ENCODE measurements at places on chromosomes 11 and 22.

GRCh38 chr11:76750067-76750466 lies 33.1 kb upstream of the TSKU start:
- no peak for DNase-seq

DNA sequence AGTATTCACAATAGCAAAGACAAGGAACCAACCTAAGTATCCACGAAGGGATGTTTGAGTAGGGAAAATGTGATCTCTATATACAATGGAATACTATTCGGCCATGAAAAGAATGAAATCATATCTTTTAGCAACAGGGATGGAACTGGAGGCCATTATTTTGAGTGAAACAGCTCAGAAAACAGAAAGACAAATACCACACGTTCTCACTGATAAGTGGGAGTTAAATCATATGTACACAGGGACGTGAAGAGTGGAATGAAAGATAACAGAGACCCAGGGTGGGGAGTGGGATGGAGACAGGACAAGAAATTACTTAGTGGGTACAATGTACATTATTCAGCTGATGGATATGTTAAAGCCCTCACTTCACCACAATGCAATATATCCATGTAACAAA lies 1012.7 kb downstream of the TBC1D22A start:
- DNase-seq: no peak

- peak; percentile 34 for DNase-seq
Measured at GRCh38 chr22:38655519-38656255, 505 bp downstream of the FAM227A start.

GRCh38 chr11:128284634-128285033 lies 302.7 kb downstream of the ETS1 start:
- DNase-seq: no peak

GRCh38 chr11:79046366-79046765 lies 394.5 kb downstream of the TENM4 start:
- no peak for DNase-seq

DNA sequence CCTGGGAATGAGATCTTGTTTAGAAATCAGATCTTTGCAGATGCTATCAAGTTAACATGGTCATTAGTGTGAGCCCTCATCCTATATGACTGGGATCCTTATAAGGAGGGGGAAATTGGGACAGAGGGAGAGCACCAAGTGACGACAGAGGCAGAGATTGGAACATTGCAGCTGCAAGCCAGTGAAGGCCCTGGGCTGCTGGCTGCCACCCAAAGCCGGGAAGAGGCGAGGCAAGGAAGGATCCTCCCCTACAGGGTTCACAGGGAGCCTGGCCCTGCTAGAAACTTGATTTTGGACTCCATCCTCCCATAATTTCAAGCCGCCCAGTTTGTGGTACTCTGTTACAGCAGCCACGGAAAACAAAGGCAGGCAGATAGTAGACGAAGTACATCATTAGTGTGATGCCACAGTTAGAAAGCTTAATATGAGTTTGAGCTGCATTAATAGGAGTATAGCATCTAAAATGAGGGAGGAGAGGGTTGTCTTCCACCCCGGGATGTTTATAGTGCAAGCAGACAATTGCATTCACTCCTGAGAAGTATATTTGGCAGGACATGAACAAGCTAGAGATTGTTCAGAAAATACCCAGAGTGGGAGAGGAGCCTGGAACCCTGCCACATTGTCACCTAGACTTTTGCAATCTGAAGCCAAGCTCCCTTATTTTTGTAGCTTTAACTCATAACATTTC lies 56.8 kb upstream of the CLMP start:
- no peak for DNase-seq

GRCh38 chr22:37420686-37421467 lies 6.4 kb downstream of the ELFN2 start:
- no peak for DNase-seq

DNA sequence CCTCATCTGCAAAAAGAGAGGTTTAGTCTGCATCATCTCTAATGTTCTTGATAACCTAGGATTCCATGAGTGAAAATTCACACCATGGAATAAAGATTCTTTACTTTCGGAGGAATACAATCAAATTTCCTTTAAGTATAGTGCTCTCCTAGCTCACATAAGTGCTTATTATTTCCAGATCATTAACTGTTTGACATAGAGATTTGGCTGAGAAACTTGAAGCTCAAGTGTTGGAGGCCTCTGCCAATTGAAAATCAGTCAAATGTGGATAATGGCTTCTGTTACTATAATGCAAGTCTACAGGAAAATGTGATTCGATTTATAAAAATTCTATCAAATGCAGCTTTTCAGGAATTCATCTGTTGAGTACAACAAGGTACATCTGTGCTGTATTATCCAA lies 144.6 kb downstream of the KIF18A start:
- DNase-seq: peak; percentile 17

All from HEK293T (cell line).